Left renal cortex interstitium (tissue), 4 donors: ENCODE measurements at places on chromosomes 2 and 18.

- no peak for DNase-seq
Observed at GRCh38 chr2:112483831-112484230, 1.9 kb downstream of the TTL start.

- no peak for DNase-seq
Observed at GRCh38 chr2:42809131-42809818, 16.9 kb upstream of the HAAO start.

DNA sequence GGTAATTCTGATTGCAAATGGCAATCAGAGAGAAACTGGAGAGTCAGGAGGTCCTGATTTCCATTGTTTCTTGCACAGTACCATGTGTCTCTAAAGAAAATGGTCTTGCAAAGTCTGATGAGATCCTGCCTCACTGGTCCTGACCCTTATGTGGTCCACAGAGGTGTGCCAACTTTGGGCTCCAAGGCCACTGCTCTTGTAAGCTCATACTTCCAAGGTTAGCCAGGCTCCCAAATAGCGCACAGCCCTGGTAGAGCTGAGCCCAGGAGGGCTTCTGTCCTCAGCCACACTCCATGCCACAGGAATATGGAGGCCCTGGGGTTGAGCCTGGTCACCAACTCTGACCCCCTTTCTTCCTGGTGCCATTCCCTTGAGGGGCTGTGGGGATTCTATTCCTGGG is 80.7 kb downstream of the SDC1 start:
- no peak for DNase-seq

GRCh38 chr18:25672490-25672889 is 320.5 kb upstream of the ZNF521 start:
- DNase-seq: no peak

DNA sequence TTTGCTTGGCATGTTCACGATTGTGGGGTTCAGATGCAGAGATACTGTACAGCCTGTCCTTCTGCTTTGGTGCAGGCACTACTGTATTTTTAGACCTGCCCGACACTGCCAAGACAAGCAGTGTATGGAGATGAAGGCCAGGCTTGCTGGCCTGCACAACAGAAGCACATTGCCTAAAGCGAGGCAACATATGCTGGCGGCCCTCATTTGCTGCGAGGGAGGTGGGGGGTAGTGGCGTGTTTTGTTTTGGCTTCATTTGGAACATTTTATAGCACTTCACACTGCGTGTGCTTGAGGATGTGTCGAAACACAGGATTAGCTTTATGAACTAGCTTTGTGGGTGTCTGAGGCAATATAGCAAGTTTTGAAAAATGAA is 27.0 kb downstream of the TMEM182 start:
- DNase-seq: no peak

GRCh38 chr2:64363848-64364247 is 90.1 kb upstream of the LGALSL start:
- no peak for DNase-seq
